Smooth muscle cell of the brain vasculature (primary cell): ENCODE measurements at places on chromosomes 2 and 18.

- DNase-seq: no peak
Measured at GRCh38 chr18:39702888-39703287, 2137.3 kb upstream of the CELF4 start.

DNA sequence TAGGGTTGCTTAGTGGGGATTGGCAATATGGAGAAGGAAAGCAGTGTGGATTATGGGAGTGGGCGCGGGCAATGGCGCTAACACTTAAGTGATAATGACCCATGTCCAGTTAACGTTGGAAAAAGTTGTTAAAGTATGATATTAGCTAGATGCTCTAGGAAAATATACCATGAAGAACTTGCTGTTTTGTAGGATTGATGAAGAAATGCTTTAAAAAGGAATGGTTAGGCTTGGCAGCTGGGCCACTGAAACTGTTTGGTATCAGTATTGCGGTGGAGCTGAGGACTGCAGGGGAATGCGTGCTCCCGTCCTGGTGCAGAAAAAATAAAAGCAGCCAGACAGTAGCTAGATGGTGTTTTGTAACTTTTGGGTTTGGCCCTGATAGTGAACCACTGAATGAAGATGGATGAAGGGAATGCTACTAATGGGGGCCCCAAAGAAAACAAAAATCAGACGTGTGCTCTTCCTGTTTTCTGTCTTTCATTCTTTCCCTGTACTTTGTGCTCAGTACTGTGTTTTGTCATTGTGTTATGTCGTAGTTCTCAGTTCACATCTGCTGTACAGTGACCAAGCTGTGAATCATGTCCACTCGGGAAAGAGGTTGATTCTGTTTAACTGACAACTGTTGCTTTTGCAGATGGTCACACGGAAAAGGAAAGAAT, 999 bp downstream of the INSIG2 start:
- no peak for DNase-seq

GRCh38 chr2:162968306-162968705, 129.7 kb upstream of the KCNH7 start:
- no peak for DNase-seq

GRCh38 chr18:62066102-62066818, 120.6 kb downstream of the PIGN start:
- DNase-seq: no peak

GRCh38 chr2:184555352-184555751, 43.0 kb upstream of the ZNF804A start:
- DNase-seq: no peak

DNA sequence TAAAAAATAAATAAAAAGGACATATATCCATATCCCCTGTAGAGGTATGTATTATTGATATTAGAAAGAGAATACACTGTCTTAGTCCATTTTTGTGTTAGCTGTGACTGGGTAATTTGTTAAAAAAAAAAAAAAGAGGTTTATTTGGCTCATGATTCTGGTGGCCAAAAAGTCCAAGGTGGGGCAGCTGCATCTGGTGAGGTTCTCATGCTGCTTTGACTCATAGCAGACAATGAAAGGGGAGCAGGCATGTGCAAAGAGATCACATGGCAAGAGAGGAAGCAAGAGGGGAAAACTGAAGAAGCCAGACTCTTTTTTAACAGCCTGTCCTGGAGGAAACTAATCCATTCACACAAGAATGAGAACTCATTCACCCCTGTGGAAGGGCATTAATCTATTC, 101.6 kb upstream of the MAP4K3 start:
- no peak for DNase-seq

DNA sequence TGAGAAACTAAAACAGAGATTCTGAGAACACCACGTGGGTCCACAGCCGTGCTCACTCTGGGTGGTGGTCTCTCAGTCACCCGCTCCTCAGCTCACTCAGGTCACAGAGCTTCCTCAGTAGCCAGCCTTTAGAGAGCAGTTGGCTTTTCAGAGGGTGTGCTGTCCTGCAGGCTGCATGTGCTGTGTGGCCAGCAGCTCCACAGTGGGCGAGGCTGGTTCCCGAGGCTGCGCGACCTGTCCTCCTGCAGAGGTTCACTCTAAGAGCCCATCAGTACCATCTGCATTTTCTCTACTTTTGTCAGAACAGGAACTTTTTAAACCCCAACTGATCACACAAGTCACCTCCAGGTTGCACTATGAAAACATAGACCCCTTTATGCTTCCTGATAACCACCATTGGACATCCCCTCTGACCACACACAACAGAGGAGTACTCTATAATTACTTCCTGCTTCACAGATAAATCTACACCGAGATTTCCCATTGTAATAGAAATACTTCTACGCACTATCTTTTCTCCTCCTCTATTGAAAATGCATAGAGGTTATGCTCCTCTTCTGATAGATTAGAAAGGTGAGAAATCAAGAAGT, 93.1 kb downstream of the GYPC start:
- no peak for DNase-seq

DNA sequence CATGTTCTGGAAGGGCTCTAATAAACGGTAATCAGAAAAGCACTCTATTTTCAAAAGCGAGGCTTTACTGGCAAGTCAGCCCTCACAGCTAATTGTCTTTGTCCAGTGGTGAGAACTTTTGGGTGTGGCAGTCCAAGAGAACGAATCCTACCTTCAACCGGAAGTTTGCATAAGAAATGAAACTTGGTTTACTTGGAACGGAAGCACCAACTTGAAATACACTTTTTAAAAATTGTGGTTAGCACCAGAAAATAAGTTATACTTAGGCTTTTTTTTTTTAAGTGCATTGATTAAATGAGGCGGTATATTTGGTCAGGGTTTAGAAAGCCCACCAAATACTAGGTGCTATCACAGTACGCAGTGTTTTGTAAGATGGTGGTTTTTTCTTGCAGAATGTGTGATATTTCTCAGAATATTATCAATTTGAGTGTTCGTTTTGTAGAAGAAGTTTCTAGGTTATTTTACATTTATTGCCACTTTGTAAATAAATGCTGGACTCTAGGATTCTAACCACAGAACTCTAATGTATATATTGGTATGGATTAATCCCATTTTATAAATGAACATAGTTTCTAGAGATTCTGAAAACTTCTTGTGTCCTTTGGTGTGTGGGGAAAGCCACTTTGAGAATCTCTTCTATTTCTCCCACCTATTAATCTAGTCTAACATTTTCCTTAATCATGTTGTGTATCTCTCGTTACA, 1.2 kb downstream of the MYL12A start:
- DNase-seq: no peak

GRCh38 chr2:5839550-5839949, 147.4 kb downstream of the SOX11 start:
- no peak for DNase-seq

DNA sequence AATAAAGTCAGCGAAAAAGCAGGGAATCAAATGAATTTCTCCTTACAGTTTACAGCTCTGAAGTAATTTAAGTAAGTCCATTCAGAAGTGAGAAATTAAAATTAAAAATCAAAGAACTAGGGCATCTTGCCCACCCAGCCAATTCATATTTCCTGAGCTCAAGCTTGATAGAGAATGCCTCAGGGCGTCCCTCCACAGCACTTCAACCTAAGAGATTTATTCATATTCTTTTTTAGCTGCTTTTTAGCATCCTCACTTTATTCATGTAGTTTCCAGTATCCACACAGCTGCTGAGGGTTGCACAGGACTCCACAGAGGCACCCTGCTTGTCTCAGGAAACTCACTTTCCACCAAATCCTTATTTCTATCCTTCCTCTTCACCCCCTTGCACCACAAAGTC, 900.3 kb downstream of the BCL11A start:
- no peak for DNase-seq

DNA sequence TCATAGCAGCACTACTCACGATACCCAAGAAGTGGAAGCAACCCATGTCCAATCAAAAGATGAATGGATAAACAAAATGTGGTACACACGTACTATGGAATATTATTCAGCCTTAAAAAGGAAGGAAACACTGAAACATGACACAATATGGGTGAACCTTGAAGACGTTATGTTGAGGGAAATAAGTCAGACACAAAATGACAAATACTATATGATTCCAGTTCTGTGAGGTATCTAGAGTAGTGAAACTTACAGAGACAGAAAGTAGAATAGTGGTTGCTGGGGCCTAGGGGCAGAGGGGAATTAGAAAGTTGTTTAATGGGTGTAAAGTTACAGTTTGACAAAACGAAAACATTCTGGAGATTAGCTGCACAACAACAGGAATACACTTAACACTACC, 24.7 kb downstream of the TLK1 start:
- no peak for DNase-seq

GRCh38 chr18:811892-812375, at the start of gene YES1:
Gene YES1, minus strand, starts transcription at chr18:812242. Its CDS starts 55,415 bp downstream, at chr18:756827.
- no peak for DNase-seq

- no peak for DNase-seq
Measured at GRCh38 chr18:24063121-24063731, 48.7 kb downstream of the TTC39C start.

DNA sequence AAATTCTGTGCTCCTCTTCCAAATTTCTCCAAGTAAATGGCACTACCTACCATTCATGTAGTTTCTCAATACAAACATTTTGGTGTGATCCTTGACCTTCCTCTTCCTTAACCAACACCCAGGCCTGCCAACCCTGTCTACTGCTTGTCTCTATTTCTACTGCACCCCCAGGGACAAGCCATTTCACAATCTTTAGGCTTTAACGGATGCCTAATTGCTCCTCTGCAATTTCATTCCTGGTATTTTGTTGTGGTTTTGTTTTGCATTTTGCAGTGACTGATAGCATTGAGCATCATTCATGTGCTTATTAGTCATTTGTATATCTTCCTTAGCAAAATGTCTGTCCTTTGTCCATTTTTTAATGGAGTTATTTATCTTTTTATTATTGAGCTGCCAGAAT, 10.0 kb downstream of the FAP start:
- DNase-seq: no peak

DNA sequence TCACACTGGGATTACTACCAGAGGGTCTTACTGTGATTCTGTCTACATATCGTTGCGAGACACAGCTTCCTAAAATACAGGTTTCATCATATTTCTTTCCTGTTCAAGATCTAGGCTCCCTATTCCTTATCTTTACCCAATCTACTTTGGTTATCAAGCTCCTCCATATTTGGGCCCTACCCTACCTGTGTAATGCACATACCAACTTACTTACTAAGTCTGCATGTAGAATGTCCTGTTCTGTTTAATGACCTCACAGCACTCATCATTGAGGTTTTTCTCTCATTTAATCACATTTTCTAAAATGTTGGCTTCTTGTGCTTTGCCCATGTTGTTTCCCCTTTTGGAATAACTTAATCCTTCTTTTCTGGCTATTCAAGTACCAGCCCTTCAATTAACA, 551.1 kb downstream of the ZEB2 start:
- no peak for DNase-seq

DNA sequence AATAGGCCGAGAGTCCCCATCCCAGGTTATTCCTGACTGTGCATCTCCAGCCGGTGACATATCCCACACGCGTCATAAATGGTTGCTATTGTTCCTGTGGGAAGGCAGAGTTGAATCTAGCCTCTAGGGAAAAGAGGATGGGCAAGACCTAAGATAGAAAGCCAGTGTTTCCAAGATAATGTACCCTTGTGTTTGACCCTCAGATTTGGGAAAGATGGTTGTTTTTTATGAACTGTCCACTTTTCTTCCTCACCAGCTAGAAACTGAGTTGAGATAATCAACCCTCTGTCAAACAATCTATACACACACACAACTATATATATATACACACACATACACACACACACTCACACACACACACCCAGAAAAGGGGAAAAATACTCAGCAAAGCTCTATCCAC, 131.0 kb downstream of the PRKCE start:
- no peak for DNase-seq

GRCh38 chr2:171882089-171882769, 11.8 kb downstream of the SLC25A12 start:
- no peak for DNase-seq

GRCh38 chr2:74700643-74701372, 46.8 kb downstream of the SEMA4F start:
- DNase-seq: no peak

GRCh38 chr2:226877491-226877890, 41.6 kb downstream of the RHBDD1 start:
- DNase-seq: no peak

GRCh38 chr18:77206676-77207374, 42.8 kb upstream of the GALR1 start:
- DNase-seq: no peak

DNA sequence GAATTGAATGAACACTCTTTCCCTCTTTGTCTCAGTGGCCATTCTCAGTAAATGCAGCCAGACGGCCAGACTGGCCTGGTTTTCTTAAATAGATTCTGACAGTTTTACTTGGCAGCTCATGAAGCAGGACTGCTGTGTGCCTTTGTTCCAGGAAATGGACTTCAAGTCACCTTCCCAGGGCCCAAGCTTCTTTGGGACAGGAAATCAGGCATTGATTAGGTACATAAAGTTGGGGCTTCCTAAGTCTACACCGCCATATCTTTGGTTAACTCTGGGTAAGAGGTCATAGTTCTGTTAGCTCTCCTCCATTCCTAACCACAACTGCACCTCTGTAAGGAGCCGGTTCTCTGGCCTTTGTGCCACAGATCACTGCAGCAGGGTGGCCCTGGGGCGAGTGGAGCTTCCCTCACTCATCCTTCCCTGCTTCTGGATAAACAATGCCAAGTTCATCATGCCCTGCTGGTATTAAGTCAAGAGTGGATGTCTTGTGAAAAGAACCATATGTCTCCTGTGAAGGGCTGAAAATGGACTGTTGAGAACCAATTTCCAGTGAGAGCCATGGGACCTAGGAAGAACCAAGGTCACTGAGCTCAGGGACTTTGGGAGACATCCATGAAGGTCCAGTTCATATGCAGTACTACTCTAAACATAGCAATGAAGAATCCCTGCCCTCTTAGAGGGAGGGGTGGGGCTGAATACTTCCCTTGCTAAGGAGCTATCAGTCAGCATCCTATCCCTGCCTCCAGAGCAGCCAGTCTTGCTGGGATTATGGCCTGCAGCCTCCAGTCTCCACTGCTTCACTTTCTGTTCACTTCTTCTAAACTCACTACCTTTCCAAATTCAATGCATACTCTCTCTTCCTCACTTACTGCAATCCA, 122.6 kb upstream of the XPO1 start:
- no peak for DNase-seq

GRCh38 chr18:24319757-24320156, 77.9 kb downstream of the OSBPL1A start:
- DNase-seq: no peak

DNA sequence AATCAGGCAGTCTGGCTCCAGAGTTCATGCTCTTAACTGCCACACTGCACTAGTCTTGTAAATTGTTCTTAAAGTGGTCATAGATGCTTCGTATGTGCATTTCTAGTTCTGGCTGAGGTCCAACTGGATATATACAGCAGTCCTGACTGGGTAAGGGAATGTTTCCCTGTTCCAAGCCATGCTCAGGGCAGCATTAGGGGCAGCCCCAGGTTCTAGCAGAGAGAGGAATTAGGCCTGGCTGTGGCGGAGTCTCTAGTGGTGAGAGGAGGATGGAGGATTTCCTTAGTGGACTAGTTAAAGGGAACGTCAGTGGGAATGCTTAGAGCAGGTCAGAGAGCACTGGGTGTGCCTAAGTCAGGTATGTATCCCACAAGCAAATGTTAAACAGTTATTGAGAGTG, 28.0 kb downstream of the UBE2E3 start:
- no peak for DNase-seq
